ENCODE measurements at places on chromosomes 5 and 9.
A peak's percentile ranks its signal among the peaks of the same experiment; 100 is the strongest.

DNA sequence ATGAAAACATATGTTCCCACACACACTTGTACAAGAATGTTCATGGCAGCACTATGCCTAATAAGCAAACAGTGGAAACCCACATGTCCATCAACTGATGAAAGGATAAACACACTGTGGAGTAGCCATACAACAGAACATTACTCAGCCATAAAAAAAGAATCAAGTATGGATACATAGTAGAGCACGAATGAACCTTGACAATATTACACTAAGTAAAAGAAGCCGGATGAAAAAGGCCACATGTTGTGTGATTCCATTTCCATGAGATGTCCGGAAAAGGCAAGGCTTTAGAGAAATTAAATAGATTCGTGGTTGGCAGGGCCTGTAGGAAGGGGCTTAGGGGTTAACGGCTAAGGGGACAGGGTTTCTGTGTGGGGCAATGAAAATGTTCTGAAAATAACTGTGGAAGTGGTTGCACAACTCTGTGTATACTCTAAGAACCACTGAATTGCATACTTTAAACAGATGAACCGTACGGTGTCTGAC lies 51.4 kb downstream of the COL23A1 start:
- DNase-seq: no peak

DNA sequence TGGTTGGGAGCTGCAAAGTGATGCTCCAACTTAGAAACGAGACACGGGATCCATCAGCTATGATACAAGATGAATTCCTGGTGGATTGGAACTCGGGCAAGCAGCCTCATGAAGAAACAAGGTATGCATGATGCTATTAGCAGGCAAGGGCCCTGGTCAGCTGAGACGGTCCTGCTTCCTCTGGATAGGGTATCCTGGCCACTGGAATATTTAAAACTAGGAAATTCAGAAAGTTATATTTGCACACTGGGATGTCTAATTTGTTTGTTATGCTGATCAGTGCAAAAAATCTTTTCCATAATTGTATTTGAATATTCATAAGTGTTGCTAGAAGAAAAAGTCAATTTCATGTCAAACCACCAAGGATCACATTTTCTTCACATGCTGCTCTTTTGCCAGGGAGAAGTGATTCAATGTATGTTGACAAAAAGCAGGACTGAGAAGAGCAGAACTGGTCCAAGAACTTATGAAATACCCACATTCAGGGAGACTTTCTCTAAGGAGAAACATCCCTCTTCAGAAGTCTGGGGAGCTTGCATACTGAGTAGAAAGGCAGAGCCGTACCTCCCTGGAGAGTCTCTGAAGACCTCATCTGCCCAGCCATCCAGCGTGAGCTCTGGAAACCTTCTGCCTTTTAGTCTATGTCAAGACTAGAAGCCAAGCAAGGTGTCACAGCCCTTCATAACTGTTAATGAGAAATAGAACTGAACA lies 6.7 kb upstream of the NXNL2 start:
- no peak for DNase-seq

DNA sequence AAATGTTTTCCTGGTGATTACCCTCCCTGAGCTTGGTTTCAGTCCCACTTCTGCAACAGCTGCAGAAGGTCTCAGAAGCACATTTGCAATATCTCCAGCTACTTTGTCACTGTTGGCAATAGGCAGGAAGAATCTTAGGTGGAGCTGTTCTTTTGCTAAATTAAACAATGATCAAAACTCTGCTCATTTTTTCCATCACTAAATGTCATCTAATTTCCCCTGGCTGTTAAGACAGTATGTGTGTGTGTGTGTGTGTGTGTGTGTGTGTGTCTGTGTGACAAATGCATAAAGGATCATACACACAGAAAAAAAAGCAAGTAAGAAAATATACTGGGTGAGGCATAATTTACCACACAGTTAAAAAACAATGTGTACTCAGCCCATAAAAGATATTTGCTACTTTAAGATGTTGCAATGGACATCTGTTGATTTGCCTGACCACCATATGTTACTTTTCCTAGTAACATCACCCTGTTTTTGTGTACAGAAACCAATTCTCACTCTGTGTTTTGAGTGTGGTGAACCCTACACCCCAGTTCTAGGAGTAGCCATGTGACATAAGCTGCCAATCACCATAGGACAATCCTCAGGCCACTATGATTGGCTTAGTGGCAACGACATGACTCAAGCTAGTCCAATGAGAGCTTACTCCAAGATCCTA lies 572.6 kb upstream of the CLINT1 start:
- no peak for DNase-seq

GRCh38 chr5:158845941-158846340 lies 253.8 kb downstream of the EBF1 start:
- no peak for DNase-seq

DNA sequence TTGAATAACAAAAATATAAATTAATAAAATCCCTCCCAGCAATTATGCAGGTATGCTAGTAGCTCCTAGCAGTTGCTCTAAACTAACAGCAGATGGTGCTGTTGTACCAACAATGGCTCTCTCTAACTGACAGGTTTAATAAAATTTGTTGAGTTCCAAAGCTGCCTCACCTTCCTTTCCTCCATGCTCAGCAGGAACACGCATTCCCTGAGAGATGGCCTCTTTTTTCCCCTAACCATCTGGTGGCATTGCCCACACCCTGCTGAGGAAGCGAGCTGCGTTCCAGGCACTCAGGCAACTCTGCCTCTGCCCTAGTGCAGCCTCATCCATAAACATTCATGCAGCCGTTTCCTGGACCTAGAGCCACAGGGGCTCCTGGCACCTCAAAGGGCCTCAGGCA lies 106.2 kb downstream of the KLHL3 start:
- DNase-seq: no peak

- no peak for DNase-seq
Measured at GRCh38 chr9:127856094-127856728, 1.8 kb upstream of the ENG start.

GRCh38 chr9:113154946-113155345 lies 4.1 kb downstream of the SLC31A2 start:
- no peak for DNase-seq

DNA sequence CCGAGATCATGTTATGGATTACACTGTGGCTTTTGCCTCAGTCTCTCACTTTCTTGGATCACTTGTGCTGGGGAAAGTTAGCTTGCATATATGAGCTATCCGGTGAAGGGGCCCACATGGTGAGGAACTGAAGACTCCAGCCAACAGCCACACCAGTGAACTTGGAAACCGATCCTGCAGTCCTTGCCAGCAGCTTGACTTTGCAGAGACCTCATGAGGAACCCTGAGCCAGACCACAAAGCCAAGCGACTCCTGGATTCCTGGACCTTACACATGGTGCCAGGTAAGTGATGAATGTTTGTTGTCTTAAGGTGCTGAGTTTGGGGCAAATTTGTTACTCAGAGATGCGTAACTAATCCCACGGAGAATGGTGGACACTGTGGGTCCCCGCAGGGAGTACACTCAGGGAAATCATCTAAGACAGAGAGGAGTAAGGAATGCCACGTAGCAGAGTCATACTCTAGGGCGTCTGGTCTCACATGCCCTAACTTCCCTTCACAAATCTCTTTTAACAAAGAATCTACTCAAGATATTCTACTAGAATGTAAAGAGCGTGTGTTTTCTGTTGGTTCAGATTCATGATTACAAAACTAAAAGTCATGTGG lies 76.5 kb upstream of the PJA2 start:
- no peak for DNase-seq

DNA sequence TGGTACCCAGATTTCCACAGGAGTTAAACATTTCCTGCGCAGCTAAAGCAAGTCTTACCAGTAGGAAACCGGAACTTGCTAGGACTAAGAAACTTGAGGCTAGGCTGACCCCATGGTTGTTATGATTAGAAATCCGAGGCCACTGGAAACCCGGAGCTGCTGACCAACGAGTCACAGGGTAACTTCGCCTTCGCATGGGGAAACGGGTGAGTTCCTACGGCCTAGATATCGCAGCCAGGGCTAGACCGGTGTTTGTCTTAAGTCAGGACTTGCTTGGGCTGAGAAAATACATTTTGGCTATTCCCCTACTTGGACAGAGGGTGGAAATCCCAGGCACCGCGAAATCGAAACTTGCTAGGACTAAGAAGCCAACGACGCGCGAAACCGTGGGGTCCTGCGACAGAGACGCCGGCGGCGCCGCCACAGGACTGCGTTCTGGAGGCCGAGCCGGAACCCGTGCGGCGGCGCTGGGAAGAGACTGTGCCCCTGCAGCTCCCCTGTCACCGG lies 1.6 kb upstream of the ANXA2R start:
- peak; percentile 84 for DNase-seq

DNA sequence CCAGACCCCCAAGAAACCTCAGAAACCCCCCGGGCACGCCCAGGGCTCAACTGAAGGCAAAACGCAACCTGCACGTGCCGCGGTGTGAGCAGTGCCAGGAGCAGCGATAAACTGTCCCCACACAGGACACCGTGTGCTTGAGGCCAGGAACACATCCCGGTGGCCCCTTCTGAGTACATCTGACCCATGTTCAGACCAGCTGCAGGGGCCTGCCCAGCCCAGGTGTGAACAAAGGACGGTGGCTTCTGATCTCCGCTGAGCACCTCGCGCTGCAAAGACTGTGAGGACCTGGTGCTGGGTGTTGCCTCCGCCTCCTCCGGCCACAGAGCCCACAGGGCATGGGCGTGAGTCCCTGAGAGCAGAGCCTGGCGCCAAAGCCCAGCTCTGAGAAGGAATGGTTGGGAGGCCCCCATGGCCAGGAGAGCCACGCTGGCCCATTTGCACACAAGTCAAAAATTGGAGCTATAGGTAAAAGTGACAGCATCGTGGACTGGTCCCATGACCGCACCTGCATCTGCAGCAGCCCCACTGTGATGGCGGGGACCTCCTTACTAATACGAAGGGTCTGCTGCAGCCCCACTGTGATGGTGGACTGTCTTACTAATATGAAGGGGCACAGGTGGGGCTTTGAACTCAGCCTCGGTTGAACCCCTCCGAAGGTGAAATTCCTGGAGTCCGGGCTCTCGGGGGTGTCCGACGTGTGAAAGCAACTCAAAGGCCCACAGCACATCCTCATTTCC lies 31.5 kb downstream of the NDUFS6 start:
- no peak for DNase-seq

DNA sequence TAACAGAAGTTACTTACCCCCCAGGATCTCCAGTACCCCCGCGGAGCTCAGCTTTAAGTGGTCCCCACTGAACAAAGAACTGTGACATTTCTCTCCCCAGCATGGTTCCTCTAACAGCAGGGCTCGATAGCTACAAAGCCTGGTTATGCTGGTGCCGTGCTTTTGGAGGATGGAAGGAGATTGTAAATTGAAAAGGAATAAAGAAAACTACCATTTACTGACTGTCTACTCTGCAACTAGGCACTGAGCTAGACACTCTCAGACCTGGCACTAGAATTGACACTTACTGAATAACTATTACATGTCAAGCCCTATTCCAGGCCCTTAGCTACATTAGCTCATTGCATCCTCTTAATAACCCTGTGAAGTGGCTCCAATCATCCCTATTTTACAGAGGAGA lies 145.3 kb downstream of the TTLL11 start:
- no peak for DNase-seq

GRCh38 chr5:69484891-69485290 lies 7.7 kb upstream of the OCLN start:
- DNase-seq: no peak

- DNase-seq: no peak
Measured at GRCh38 chr5:140267559-140268018, 35.3 kb downstream of the PFDN1 start.

DNA sequence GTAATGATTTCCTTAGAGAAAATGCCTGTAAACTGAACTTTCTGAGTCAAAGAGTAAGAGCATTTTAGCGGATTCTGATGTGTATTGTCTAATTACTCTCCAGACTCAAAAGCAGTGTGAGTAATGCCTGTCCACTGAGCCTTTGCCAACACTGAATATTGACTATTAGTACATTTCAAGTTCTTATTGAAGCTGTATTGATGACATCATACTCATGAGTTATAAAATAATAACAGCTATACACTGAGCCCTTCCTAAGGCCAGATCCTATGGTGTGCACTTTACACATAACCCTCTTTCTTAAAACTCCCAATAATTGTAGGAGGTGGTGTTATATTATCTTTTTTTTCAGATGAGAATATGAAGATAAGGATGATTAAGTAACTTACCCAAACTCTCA lies 152.8 kb upstream of the TRPC7 start:
- no peak for DNase-seq

DNA sequence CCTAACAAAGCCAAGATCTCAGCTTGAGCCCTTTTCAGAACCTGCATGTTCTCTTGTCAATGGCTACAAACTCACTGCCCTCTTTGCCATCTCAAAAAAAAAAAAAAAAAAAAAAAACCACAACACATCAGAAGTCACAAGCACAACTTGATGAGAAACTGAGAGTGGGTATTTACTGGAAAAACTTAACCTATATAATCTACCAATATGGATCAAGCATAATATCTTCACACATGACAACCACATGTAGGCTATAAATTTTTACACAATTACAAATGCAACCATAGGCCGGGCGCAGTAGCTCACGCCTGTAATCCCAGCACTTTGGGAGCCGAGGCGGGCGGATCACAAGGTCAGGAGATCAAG lies 9.0 kb downstream of the MTMR12 start:
- no peak for DNase-seq

GRCh38 chr9:70340572-70340971 lies 73.9 kb downstream of the KLF9 start:
- DNase-seq: no peak

- no peak for DNase-seq
Measured at GRCh38 chr5:33850100-33850594, 41.6 kb downstream of the ADAMTS12 start.

DNA sequence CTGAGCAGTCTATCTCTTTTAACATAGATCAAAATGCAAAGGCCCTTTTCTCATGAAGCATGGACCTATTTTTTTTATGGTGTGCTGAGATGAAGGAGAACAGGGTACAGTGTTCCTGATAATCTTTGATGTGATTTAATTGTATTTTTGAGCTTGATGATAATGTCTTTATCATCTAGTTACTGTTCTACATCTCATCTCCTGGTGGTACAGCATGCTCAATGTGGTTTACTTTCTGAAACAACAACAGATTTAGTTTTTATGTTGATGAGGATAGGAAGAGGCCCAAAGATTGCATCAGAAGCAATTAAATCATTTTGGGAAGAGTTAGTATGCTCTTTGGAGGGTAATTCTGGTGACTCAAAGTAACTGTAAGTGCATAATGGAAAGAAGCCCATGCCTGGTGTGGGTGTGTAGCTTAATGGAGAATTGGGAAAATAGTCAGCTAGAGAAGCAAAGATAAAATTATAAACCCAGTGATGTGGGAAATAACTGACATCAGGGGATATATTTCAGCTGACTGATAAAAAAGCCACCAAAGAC lies 123.0 kb upstream of the KCNN2 start:
- no peak for DNase-seq

GRCh38 chr9:73412874-73413273 lies 261.2 kb downstream of the ANXA1 start:
- DNase-seq: no peak
